HS-27A (cell line): ENCODE measurements at places on chromosomes 3 and 15.

DNA sequence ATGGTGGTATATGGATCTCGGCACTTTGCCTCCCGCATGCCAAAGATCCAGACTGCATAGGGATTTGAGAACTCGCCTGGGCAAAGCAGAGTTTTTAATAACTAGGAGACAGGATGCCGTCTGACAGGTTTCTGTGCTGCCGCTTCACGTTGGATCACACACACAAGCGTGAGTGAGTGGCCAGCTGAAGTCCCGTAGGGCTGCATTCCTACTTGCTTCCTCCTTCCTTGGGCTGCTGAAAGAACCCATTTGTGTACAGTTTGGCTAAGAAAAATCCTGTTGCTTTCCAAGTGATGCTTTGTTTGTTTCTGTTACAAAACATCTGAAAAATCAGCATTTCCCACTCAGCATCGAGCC, 604.3 kb upstream of the CFAP20DC start:
- DNase-seq = no peak

DNA sequence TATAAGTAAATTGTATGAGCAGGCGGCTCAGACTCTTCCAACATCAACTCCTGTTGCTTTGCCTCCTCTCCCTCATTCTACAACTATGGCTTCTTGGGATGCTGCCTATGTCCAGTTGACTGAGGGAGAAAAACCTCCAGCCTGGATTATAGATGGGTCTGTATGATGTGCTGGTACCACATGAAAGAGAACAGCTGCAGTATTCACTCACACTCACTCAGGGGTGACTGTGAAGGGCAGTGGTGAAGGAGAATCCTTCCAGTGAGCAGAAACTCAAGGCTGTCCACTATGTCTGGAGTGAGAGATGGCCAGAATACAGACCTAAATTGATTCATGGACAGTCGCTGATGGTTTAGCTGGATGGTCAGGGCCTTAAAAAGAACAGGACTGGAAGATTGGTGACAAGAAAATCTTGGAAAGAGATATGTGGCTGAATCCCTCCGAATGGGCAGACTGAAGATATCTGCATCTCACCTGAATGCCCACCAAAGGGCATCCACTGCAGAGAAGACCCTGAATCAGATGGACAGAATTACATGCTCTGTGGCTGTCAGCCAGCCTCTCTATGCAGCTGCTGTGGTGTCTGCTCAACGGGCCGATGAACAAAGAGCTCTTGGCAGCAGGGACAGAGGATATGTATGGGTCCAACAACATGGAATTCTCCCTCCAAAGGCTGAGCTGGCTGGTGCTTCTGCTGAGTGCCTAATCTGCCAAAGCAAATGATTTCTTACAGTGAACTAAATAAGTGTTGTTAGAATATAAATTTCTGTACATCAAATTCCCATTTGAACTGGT, 1.9 kb upstream of the BCL2L10 start:
- no peak for DNase-seq

DNA sequence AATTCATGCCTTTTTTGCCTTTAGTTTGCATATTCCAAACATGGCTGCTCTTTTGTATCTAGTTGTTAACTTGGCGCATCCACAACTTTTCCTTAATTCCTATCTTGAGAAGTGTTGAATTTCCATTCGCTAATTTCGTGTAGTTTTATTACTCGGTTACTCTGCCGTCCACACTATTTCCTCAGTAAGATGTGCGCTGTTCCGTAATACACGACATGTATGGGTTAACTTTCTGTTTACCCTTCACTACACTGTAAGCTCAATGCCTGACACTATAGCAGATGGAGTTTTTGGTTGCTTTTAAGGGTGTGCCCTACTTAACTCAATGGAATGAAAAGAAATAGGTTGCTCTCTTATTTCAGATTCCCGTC, 724 bp downstream of the RPSA start:
- no peak for DNase-seq

GRCh38 chr3:4407941-4408340, 59.1 kb downstream of the SUMF1 start:
- DNase-seq = no peak

GRCh38 chr15:51776952-51777569, 25.7 kb downstream of the TMOD2 start:
- no peak for DNase-seq

DNA sequence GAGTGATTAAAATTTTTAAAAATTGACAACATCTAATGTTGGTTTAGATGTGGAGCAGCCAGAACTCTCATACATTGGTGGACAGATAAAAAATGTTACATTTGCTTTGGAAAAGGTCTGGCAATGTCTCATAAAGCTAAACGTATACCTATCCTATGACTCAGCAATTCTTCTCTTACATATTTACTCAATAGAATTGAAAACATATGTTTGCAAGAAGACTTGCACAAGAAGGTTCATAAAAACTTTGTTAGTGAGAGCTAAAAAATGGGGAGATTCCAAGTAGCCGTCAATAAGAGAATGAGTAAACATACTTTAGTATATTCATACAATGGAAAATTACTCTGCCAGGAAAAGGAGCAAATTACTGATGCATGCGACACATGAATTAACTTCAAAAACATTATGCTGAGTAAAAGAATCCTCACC, 30.0 kb downstream of the MASP1 start:
- no peak for DNase-seq

DNA sequence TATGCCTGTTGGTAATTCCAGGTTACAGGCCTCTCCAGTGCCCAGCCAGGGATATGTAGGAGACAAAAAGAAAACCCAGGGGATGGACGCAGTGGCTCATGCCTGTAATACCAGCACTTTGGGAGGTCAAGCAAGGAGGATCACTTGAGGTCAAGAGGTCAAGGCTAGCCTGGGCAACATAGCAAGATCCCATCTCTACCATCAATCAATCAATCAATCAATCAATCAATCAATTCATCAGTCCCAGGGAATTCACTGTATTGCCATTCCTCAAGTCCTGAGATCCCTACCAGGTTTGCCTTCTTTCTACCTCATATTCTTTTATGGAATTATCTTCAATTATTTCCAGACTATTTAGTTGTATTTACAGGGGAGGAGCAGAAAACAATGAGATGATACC, 82.2 kb downstream of the DHX30 start:
- DNase-seq = no peak

DNA sequence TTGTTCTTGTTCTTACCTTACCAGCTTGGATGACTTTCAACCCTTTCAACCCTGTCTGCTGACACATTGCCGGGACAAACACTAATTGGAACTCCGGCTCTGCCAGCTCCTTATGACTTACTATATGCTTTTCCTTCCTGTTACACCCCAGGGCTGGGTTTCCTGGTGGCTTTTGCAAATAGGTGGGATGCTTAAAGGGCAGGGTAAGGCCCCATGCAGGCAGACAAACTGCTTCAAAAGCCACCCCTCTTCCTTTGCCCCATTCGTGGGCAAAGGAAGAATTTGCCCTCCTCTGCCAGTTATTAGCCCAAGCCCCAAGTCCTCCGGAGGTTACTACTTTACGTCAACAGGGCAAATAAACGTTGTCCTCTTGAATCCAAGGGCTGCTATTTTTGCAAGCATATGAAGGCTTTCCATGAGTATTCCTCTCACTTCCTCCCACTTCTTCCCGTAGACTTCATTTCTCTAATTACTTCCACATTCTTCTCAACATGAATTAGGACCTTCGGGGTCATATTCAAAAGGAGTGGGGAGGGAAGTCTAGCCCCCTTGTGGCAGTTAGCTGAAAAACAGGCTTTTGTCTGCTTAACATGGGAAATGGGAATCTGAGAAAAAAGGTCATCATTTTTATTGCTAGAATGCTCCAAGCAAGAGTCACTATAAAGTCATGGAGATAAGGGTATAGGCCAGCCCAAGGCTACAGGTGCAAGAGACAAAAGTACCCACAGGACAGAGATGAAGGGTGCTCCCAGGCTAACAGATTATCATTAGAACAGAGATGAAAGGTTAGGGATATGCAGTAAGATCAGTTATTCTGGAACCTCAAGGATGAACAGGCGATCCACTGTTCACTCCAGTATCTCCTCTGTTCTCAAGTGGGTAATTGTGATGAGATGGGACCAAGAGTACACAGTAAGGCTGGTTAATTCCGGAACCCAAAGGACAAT, 56.3 kb upstream of the FSTL1 start:
- peak; percentile 35 for DNase-seq

DNA sequence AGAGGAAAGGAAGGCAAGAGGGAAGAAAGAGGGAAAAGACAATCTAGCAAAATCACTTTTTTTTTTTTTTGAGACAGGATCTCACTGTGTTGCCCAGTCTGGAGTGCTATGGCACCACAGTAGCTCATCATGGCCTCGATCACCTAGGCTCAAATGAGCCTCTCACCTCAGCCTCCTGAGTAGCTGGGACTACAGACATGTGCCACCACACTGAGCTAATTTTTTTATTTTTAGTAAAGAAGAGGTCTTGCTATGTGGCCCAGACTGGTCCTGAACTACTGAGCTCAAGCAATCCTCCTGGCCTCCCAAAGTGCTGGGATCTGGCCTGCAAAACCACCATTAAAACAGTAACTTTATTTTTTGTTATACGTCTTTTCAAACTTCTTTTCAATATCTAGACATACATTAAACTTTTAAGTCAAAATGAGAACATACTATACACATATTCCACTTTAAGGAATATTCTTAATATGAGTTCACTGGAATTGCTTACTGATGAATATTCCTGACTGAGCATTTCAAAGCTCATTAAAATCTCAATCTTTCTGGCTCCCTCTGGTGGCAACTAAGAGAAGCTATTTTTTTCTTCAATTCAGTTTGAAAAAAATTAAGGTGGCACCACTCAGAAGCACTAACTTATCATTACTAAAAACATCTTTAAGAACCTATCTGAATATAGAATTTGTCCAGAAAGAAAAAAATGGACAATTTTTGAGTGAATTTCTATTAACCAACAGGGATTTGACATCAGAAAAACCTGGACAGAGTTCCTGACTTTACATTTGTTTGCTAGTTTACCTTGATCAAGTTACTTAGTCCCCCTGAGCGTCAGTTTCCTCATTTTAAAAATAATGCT, 40.9 kb downstream of the UACA start:
- DNase-seq = no peak

- DNase-seq = no peak
Measured at GRCh38 chr3:114126461-114126860, 52.4 kb downstream of the DRD3 start.

GRCh38 chr3:177811112-177811511, 613.8 kb upstream of the TBL1XR1 start:
- DNase-seq = no peak

DNA sequence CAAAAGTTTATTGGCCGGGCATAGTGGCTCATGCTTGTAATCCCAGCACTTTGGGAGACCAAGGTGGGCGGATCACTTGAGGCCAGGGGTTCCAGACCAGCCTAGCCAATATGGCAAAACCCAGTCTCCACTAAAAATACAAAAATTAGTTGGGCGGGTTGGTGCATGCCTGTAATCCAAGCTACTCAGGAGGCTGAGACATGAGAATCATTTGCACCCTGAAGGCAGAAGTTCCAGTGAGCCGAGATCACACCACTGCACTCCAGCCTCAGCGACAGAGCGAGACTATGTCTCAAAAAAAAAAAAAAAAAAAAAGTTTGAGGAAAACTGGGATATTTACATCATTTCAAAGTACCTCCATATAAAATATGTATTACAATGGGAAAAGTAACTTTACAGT, 40.4 kb downstream of the ETFA start:
- no peak for DNase-seq

- no peak for DNase-seq
Measured at GRCh38 chr3:189975391-189975990, 145.2 kb downstream of the P3H2 start.

GRCh38 chr3:34203386-34203785, 405.0 kb downstream of the PDCD6IP start:
- DNase-seq = no peak
